ENCODE measurements at places on chromosomes 5 and 9.
A peak's percentile ranks its signal among the peaks of the same experiment; 100 is the strongest.

- no peak for DNase-seq
Observed at GRCh38 chr9:134057751-134058701, 9.8 kb downstream of the BRD3 start.

DNA sequence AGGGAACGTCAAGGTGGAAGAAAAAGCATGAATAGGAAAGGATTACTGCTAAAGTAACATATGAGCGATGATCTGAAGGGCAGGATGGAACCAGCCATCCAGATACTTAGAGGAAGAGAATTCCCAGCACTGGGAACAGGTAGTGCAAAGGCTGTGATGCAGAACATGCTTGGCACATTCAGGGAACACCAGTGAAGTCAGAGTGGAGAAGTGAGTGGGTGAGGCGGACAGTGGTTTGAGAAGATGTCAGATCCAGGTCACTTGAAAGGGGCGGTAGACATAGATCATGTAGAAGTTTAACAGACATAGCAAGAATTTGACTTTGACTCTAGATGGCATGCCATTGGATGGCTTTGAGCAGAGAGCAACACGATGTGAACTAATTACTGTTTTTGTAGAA, 374.2 kb downstream of the PDE4D start:
- DNase-seq: no peak

DNA sequence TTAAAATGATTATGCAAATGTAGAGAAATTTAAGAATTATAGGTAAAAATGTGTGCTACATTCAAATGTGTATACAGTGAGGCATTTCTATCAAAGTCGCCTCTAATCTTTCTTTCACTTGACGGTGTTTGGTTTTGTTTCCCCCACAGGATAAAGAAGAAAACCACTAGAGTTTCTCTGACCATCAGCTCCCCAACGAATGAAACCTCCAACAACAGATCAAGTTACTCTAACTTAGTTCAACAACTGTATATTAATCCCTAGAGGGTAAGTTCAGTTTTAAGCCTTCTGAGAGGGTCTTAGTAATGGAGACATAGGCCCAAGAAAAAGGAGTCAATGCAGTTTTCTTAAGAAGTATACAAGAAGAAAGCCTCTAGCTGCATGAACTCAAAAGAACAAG, 11.5 kb upstream of the MYOT start:
- no peak for DNase-seq

- DNase-seq: peak; percentile 22
Observed at GRCh38 chr5:178234750-178235587, 2.4 kb upstream of the PHYKPL start.

GRCh38 chr5:152269533-152269932, 135.5 kb downstream of the NMUR2 start:
- no peak for DNase-seq

DNA sequence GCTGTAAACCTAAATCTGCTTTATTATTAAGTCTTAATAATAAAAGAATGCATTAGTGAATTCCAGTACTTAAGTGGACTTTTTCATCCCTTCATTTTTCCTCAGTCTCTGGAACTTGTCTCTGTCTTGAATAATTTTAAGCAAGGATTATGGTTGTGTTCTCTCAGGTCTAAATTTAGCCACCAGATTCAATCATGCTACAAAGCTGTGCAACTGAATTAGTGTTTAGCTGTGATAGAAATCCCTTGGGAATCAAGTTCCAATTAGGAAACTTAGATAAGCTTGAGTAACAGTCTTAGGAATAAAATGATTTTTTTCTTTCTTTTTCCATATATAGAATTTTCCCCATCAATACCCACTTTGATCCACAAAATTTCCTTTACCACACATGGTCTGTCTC, 104.3 kb downstream of the PLPPR1 start:
- no peak for DNase-seq

- DNase-seq: no peak
Observed at GRCh38 chr9:24939109-24939850, 393.6 kb upstream of the IZUMO3 start.

DNA sequence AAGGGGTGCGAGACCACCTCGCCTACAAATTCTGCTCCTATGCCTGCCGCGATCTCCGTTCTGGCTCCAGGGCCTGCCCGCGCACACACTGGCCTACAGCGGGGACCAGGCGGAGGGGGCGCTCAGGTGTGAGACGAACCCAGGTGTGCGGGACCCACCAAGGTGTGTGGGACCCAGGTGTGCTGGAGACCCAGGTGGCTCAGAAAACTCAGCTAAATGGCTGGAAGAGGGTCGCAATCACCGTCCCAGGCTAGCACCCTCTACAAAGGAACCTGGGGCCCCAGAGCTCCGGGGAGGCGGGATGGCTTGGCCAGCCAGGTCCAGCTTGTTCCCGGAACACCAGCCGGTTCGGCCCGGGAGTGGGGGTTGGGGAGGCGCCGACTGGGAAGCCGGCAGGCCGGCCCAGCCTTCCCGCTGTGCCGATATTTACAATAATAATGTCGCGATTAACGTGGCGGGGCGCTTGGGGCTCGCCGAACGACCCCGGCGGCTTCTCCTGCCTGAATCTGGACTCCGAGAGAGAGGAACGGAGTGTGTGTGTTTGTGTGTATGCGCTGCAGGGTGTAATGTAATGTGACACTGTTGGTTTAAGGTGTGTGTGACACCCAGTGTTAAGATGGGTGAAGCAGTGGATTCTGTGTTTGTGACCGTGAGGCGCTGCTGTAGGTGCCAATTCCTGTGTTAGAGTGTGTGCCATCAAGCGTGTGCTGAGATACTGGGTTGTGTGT, 1.4 kb downstream of the PCDH1 start:
- DNase-seq: no peak

- no peak for DNase-seq
Observed at GRCh38 chr5:52283221-52283620, 504.5 kb upstream of the ITGA1 start.

DNA sequence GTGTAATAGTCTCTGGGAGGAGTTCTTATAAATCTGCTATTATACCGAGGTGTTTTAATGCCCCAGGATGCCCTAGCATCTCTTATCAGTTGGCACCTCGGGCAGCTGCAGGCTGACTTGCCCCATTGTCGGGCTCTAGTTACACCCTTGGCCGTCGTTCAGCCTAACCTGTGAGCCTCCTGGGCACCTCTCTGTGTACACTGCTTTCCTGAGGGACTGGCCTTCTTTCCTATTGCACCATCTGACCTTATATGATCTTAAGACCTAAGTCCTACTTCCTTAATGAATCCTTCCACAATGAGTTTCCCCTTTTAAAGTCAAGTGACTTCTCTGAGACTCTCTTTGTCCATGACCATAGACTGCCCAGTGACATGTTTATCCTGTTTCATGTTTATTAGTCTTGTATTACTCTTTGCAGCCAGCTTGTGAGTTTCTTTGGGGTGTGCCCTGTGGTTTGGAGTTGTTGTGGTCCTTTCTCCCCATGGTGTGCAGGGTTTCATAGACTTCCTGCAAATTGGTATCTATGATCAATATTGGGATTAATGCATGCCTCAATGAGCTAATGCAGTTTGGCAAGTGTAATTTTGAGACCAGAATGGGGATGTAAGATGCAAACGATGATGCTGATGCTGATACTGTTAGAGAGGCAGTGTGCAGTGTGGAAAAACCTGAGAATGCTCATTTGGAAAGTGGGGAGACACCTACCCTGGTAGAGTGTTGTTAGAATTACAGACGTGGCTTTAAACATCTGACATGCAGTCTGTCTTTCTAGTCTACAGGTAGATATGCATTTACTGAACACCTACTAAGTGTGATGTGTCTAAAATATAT, 4.9 kb downstream of the DAPK1 start:
- DNase-seq: no peak

DNA sequence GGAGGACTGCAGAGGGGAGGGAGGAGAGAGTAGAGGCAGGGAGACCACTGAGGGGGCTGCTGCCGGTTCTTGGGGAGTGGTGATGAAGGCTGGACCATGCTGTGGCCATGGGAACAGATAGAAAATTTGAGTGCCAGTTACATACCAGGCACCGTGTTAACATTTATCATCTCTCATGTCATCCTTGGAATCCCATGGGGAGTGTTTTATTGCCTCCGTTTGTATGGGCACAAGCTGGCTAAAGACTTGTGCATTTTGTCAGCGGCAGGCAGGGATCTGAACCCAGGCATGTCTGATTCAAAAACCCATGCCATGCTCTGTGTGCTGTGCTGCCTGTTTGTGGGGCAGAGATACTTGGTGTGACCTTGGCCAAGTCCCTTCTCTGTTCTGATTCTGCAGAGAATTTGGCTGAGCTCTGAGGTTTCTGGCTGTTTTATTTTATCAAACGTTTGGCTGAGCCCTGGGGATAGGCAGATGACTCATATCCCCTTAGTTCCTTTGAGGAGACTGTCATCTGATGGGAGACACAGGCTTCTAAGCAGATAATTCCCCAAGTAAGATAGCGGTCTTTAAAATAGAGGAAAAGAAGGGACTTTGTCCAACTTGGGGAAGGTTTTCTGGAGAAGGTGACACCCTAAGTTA, 22.2 kb downstream of the COL27A1 start:
- no peak for DNase-seq

DNA sequence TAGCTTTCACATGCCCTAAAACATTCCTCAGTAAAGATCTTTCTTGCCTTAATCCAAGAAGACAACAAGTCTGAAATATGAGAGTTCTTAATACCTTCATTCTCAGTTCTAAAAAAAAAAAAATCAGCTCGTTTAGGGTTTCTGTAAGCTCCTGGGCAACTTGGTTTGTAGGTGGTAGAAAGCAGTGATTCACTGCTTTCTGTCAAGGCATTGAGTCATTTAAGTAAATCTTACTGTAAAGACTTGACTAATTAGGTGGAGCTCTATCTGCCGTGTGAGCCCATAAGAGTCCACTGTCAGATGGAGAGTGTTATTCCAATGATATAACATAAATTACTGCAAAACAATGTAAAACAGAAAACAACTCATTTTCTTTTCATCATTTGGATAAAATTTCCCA, 56.1 kb upstream of the MAST4 start:
- no peak for DNase-seq

GRCh38 chr5:175813943-175814630, 57.3 kb upstream of the CPLX2 start:
- DNase-seq: no peak

GRCh38 chr5:143433670-143434069, 30.2 kb upstream of the NR3C1 start:
- DNase-seq: no peak

DNA sequence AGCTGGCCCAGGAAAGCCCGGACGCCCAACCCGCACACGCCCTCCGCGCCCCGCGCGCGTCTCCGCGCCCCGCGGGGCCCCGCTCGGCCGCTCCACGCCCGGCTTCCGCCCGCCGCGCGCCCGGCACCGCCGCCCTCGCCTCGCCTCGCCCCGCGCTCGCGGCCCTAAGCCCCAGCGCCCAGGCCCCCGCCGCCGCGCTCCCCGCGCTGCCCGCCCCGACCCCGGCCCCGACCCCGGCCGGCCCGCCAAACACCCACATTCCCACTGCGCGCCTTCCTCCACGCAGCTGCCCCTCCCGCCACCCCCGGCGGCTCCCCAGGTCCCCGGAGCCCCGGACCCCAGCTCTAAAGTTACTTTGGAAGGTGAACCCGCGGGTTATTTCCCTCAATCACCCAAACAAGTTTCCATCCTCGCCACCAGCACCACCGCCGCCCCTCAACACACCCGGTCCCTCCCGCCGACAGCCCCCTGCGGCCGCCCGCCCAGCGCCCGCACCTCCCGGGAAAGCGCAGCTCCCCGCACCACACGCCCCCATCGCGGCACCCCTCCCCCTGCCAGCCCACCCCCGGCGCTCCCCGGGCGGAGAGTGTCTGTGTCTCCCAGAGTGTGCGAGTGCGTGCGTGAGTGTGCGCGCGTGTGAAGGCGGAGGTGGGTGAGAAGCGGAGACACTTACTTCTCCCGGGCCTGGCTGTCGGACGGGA, 439 bp downstream of the SSBP2 start:
- DNase-seq: peak; percentile 21

DNA sequence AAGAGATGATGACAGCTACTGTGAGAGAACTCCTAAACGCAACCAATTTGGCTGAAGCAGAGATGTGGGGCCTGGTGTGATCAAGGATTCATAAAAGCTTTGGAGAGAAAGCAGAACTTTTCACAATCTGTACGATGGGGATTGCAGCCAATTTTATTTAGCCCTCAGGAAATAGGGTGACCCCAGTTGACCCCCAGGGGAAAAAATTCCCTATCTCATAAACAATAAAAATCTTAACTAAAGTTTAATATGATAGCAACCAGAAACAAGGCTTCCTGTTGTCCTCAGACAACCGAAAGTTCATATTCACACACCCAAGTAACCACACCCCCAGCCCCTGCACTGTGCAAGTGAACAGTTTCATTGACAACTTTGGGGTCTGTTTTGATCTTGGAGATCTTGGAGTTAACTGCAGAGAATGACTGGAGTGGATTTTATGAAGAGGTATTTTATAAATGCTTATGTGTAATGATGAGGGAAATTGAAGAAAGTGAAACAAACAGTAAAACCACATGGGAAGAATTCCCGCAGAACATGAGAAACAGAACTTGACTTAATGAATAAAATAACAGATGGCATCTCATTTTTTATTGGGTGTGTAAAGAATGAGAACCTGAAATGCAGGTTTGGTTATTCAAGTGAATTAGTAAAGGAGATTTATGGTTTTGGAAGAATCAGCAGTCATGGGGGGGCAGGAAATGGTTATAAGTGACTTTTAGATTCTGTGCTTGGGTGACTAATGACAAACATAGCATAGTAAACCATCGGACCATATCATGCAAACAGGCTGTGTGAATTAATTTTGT, 94.5 kb downstream of the PDE4D start:
- DNase-seq: no peak

- DNase-seq: no peak
Observed at GRCh38 chr5:143738417-143739401, 73.3 kb upstream of the HMHB1 start.

DNA sequence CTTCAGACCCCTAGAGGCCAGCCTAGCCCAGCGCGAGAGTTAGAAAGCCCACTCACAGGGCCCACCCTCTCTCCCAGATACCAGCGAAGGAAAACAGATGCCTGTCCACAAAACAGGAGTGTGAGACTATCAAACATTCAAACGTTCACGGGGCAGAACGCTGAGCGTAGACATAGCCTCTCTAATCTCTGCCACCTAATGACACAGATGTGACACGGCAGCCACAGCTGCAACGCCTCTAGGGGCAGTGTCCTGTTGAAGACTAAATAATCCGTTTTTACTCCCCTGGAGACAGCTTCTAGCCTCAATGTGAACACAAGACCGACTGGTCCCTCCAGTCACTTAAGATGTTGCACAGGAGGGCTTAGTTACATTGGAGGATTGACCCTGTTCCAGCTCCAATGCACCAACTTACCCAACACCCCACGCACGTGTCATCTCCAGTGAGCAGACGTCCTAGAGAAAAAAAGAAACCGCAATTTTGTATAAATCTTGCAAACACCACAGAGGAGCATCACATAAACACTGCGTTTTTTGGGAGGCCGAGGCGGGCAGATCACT, 14.3 kb downstream of the DIPK1B start:
- peak; percentile 28 for DNase-seq
